NCI-H2081 (cell line): ENCODE measurements at places on chromosomes 16 and 17.

- no peak for DNase-seq
These were observed 27.8 kb upstream of the NAT9 start for GRCh38 chr17:74803971-74804370.

- no peak for DNase-seq
These were observed 47.1 kb upstream of the SDK2 start for GRCh38 chr17:73691321-73691766.

- DNase-seq, result no peak
These were observed 190.9 kb downstream of the WWOX start for GRCh38 chr16:78290395-78290794.

GRCh38 chr16:89290472-89290871, 73.0 kb downstream of the ZNF778 start:
- no peak for DNase-seq

- DNase-seq, result no peak
These were observed 52.8 kb downstream of the MARCHF10 start for GRCh38 chr17:62755141-62755851.

GRCh38 chr16:71205482-71206131, 24.9 kb downstream of the HYDIN start:
- no peak for DNase-seq

DNA sequence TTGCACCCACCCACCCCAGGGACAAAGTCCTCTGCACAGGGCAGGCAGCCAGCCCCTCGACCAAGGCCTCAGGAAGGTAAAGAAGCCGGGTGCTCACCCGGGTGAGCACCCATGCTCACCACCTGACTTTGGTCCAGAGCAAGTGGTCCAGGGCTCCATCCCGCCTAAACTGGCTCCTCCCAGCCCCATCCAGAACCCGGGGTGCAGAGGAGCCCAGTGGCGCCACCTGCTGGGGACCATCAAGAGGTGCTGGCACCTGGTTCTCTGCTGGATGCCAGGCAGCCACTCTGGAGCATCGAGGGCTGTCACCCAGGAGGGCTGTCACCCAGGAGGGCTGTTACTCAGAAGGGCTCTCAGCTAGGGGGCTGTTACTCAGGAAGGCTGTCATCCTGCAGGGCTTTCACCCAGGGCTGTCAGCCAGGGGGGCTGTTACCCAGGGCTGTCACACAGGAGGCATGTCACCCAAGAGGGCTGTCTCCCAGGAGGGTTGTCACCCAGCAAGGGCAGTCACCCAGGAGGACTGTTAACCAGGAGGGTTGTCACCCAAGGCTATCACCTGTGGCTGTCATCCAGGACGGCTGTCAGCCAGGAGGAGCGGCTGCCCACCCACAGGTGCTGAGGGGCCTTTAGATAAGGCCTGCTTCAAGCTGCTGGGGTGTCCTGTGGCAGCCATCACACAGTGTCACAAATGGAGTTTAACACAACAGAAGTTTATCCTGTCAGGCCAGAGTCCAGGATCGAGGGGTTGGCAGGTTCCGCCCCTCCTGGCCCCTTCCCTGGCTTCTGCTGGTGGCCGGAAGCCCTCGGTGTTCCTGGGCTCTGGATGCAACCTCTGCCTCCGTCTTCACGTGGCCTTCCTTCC, 98.5 kb downstream of the TNFRSF13B start:
- peak; percentile 9 for DNase-seq

DNA sequence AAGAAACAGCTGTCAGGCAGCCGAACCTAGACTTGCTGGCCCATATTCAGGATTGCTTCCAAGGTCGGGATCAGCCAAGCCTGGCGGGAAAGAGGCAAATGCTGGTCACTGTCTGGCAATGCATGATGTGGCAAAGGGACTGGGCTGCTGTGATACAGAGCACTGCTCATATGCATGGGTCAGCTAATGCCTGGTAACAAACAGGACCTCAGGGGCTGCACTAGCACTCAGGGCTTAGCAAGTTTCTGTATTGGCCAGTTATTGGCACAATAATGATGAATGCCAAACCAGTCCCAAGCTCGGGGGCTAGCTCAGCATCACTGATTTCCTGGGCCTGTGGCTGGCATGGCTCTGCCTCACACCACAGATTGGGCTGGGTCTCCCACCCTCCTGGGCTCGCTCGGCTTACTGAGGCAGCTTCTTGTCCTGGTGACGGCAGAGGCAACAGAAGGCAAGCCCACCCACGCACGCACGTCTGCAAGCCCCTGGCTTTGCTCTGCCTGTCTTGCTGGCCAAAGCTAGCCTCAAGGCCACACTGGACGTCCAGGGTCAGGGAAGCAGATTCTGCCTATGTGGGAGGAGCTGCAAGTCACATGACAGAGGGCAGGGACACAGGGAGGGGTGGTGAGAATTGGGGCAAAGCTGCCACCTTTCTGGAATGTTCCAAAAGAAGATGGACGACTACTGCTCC, 21.4 kb upstream of the RPTOR start:
- no peak for DNase-seq

GRCh38 chr16:56985288-56985961, 3.9 kb upstream of the NLRC5 start:
- no peak for DNase-seq

DNA sequence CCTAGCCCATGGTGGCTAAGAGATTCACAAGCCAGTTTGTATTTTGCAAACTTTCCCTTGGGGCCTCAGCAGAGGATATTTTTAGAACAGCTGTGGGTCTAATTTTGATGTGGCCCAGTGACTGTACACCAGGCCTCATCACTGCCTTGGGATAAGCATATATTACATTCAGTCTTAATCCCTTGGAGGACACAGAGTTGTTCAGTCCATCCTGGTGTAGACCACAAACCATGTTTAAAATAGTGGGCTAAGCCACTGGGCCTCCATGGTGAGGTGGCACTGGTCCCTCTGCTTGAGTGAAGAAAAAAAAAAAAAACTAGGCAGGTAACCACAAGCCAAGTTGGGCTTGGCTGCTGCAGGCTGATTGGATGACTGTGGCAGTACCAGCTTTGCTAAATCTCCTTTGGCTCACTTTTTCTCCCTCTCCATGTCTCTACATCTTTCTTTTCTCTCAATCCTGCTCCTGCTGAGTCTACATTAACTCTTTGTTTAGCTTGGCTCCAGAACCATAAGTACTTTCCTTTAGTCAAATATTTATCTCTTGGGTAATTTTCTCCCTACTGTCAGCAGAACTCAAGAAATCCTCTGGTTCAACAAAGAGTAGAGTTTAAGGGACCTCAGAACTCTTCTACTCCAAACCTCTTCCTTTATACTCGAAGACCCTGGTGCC, 120.0 kb upstream of the TBX2 start:
- no peak for DNase-seq

DNA sequence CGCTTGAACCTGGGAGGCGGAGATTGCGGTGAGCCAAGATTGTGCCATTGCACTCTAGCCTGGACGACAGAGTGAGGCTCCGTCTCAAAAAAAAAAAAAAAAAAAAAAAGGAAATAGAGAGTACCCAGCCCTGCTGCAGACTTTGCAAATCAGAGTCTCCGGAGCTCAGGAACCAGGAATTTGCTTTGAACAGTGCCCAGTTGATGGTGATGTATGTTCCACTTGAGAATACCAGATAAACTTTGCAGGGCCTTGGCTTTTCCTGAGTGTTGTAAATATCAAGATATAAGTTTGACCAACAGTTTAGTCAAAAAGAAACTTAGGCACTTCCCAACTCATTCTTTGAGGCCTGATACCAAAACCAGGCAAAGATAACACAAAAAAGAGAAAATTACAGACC, 30.6 kb upstream of the MAP3K14 start:
- no peak for DNase-seq

GRCh38 chr16:71767060-71767900, 41.4 kb downstream of the AP1G1 start:
- DNase-seq, result no peak

DNA sequence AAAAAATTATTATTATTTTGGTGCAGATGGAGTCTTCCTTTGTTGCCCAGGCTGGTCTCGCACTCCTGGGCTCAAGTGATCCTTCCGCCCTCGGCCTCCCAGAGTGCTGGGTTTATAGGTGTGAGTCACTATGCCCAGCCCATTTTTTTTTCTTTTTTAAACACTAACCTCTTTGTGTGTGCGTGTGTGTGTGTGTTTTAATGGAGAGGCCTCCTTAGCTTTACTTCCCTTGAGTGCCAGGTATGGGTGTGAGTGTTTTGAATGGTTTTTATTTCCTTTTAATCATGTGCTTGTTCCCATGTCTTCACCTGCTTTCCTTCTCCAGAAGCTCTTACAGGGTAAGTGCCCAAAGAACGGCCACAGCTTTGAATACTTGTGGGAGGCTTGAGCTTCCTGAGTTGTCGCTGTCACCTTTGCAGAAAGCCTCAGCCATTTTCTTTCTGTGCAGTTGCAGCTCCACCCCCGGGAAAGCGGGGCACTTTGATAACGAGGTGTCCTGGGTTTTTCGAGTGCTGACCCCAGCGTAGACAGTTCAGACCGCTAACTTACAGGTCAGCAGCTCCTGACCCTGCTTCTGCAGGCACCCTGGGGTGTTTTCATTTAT, 22.6 kb downstream of the AKAP1 start:
- no peak for DNase-seq

DNA sequence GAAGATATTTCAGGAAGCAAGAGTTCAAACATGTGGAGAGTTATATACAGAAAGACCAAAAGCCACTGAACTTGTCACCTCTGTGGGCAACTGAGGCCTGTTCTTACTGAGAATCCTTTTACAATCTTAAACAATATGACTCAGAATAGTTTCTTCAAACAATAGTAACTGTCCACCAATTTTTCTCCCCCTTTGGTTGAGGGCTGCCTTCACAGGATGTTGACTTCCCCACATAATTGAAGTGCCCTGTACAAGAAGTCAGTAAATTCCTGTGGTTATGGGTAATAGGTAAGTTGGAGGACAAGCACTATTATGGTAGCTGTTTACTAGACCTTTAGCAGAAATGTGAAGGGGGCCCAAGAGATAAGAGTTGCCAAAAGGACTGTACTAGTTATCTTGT, 215.8 kb downstream of the CDH8 start:
- no peak for DNase-seq
